ENCODE measurements at places on chromosomes 3 and 15.

GRCh38 chr15:91890614-91891013, 37.1 kb downstream of the SLCO3A1 start:
- DNase-seq, result no peak

DNA sequence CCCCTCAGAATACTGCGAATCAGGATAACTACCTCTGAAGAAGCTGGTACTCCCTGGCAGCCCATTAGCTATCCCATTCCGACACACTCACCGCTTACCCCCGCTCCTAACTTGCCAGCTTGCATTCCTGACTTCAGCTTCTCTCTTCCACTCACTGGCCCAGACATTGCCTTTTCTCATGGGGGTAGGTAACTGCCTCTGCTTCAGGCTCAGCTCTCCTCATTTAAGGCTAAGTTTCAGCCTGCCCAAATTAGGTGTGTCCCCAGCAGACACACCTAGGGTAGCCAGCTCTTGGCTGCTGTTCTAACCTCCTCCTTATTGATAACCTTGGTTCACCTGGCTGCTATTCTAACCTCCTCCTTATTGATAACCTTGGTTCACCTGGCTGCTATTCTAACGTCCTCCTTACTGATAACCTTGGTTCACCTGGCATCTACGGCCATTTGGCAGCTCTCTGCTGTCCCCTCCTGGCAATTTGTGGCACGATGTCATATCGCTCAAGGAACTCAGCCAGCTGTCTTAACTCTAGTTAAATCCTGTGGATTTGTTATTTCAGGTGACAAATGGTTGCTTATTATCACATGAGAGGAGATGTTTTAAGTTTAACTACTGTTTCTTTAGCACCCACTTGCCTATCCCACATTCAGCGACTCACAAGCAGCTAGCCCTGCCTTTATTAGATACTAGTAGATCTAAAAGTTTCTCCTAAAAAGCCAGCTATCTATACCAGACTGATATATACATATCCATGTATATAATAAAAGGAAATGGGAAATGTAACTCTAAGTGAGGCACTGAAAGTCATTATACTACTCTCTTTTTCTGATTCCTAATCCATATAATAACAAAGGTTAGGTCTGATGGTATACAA, 106.5 kb upstream of the ACP3 start:
- DNase-seq, result peak; percentile 21

GRCh38 chr3:38227989-38228388, 37.6 kb upstream of the SLC22A13 start:
- DNase-seq, result no peak

DNA sequence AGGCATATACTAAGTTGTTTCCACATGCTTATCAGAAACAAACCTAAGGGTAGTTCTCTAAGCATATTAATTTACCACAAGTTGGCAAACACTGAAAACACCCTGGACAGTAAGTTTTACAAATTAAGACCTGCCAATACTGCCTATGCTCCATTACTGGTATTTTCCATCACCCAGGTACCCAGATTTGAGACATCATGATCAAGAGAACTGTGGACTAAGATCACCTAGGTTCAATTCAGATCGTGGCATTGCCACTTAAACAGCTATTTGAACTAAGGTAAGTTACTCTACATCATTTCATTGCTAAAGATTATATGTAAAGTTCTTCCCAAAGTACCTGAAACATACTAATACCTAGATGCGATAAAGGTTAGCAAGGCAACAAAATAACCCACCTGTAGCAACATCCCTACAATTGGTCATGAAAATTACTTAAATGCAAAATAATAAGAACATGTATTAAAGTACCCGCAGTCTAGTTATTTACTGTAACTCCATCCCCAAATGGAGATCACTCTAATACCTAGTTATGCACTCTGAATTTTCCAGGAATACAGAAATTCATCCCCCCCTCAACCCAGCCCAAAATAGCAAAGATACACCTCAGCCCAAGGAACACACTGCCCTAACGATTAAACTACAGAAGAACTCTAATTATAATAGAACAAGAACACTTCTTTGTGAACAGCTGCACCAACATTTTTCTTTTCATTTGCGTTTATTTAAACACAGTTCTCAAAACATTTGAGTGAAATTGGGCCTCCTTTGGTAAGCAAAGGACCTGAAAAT, 21.6 kb downstream of the TRA2B start:
- peak; percentile 1 for DNase-seq

DNA sequence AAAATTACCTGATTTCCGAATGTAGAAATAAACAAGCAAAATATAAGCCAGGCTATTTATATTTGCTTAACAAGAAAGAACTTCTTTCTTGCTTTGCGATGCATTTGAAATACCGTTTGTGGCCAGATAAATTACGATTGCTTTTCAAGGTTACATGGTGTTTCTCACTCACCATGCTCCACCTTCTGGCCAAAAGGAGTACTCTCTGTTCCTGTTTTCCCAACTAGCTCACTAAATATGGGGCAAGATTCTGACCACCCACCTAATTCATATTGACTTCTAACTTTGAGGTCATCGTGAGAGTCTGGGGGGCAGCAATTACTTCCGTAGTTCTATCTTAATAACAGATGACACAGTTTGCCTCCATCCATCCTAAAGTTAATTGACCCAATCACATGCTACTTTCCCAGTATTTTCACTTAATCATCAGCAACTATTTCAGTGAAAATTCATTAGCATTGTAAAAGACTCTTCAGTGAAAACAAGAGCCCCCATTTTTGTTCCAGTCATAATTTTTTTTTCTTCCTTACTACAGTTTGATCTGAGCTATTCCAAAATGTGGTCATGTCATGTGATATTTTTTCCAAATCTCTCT, 25.9 kb downstream of the ACP3 start:
- DNase-seq, result peak; percentile 80

DNA sequence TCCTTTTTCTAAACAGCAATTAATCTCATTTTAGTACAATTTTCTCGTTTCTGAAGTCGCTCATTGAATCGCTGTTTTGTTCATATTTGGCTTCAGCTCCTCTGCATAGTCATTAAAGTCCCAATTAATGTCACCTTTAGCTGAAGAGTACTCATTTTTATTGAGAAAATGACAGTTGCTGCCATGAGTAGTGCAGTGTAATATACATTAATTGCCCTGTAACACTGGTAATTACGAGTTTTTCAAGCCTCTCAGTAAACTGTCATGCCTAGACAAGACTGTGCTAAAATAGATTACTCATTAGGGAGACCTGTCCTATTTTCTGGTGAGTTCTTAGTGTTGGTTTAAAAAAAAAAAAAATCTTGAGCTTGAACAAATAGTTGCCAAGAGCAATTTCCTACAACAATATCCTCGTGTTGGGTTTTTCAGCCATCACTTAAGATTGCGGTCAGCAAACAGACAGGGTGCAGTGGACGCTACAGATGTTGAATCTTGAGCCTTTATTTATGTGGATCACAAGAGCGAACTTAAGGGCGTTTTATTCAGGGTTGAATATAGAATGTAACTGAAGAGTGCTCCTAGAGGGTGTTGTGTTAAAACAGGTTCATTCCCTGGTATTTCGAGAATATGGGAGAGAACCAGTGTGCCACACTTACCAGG, 176.0 kb downstream of the CDIN1 start:
- DNase-seq, result no peak

DNA sequence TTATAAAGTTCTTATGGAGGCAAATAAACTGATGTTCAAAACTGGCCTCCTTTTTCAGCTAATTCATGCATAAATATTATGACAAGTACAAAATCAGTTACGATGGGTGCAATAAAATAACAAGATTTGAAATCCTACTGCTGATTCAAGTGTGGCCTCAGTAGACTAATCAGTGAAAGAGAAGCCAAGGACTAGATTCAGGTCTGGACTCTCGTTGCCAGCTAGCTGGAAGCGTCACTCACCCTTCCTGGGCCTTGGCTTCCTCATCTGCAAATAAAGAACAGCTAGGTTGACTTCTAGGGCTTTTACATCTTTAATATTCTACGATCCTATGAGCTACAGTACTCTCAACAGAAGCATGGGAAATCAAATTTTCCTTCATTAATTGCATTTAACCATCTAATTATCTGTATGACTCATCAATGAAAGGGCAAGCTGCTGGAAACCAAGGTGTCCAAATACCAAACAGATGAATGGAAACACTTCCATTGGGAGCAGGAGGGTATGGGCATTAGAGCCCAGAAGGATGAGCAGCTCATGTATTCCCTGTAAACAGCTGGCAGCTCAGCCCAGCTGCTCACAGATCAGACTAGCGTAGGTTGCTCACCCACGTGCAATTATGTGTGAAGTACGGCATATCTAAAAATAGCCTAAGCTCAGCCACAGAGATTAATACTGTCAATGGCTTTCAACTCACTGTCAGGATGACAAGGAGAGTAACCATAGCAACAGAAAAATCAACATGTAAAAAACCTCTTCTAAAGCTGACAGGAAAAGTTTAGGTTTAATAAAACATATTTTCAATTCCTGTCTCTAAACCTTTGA, 294.8 kb downstream of the PLCL2 start:
- no peak for DNase-seq

DNA sequence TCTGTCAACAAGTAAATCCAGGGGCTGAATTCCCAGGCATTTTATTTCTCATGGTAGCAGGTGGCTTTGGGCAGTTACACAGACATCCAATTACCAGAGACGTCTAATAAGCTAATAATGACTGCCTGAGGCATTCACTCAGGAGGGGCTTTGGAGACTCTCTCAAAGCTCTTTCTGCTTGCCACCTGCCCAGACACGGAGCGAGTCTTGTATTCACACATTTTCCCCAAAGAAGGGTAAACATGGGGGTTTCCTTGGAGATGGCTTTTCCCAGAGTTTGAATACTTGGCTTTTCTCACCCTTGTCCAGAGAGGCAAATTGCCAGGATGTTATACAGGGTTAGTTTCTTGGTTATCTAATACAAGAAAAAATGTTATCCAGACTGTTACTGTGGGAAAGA, 132.6 kb downstream of the DIPK2A start:
- DNase-seq, result no peak

All from hematopoietic multipotent progenitor cell treated with erythropoietin and hydrocortisone succinate and interleukin-3 and kit ligand, for 8 days (in vitro differentiated cells).